ENCODE measurements at places on chromosomes 16 and 17. TPM values are rescaled to one million over a fixed set of nuclear protein-coding genes. Genes with fewer than 3 reads are reported as not detected.
A peak's percentile ranks its signal among the peaks of the same experiment; 100 is the strongest.

Gene SLC43A2
- 18.0 TPM for total RNA-seq

DNA sequence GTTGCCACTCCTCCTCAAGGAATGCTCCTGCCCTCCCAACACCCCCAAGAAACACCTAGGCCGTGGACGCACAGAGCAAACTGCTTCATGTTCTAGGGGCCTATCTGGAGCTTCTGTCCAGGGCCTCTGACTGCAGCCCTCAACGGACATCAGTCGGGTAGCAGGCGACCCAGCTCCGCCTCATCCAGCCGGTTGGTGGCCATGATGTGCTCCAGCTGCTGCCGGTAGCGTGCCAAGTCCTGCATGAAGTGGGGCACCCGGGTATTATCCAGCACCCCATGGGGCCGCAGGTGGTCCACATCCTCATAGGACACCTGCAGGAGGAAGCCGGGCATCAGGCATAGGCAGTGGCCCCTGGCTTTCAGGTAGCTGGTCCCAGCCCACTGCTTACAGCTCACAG lies 6.3 kb downstream of the NOL3 start:
- DNase-seq = no peak

GRCh38 chr17:43006639-43007551 lies at the start of gene IFI35:
IFI35 (plus strand) TSS chr17:43006784; CDS start chr17:43006948, 164 bp downstream.
- DNase-seq = peak; percentile 74

GRCh38 chr17:8829036-8829941 lies 30.1 kb upstream of the MFSD6L start:
- no peak for DNase-seq

DNA sequence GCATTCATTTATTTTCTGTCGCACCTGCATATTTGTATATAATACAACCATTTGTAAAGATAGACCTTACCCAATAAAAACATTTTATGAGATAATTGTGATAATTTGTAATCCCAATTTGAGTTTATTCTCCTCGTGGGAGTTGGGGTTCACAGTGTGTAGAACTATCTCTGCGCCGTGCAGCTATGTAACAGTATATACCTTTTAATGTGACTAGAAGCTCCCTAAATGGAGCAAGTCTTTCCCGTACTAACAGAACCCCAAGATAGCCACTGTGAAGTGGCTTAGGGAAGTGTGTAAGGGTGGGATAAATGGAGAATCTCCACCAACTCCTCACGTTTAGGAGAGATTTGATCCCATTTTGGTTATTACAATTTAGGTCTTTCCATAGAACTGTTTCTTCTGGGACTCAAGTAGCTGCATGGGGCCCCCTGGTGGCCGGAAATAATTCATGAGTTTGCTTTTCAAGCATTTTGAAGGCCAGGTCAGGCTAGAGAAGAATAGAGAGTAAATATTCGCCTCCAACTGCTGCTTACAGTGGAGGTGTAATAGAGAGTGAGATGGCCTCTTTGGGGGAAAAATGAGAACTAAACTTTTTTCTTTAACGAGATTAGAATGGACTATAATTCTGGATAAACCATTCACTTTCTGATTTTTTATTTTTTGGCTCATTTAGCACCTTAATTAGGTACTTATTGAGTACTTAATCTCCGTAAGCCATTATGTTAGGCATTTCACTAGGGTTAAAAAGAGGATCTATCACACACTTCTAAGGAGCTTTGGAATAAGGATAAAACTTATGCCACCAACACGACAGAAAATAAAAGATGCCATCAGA lies 4.5 kb downstream of the TMEM100 start:
- peak; percentile 30 for DNase-seq

GRCh38 chr16:84965428-84966415 lies 45.6 kb downstream of the ZDHHC7 start:
- no peak for DNase-seq

Gene DNAI2
- not detected for total RNA-seq

GRCh38 chr17:2982854-2983253 lies 80.6 kb downstream of the OR1D5 start:
- DNase-seq = peak; percentile 61

GRCh38 chr17:78038748-78039288 lies 80.3 kb downstream of the TNRC6C start:
- no peak for DNase-seq

GRCh38 chr16:59060207-59060606 lies 326.1 kb upstream of the GOT2 start:
- peak; percentile 95 for DNase-seq

DNA sequence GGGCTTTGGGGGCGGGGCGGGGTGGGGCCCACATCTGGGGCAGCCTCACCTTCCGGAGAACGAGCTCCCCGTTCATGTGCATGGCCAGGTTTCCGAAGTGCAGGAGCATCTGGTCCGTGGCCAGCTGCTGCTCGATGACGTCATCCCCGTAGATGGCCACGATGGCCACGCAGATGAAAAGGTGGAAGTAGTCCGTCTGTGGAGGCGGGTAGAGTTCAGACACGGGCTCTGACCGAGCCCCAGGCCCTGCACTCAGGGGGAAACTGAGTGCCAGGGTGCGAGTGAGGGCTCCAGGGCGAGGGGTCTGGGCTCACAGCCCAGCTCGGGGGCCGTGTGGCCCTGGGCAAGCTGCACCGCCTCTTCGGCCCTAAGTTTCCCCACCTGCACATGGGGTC lies 93.7 kb downstream of the TBC1D16 start:
- no peak for DNase-seq

GRCh38 chr17:57761887-57762286 lies 16.8 kb upstream of the CCDC182 start:
- DNase-seq = no peak

GRCh38 chr17:60231234-60231633 lies 81.5 kb downstream of the CA4 start:
- DNase-seq = no peak

DNA sequence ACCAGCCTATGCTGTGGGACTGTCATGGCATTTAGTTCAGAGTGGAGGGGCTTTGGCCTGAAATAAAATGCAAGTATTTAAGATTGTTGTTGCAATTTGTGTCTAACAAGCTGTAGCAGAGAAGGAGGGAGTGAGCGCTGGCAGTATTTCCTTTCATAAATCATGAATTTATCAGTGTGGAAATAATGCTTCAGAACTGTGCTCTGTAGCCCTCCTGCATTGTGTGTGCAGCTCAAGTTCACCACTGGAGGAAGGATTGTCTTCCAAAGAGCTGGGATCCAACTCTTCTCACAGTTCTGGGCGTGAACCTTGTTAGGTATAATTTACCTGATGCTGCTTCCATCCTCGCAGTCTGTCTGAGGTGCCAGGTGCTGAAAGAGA lies 15.1 kb downstream of the SNX11 start:
- DNase-seq = no peak

GRCh38 chr17:42541041-42541833 lies 5.2 kb downstream of the NAGLU start:
- DNase-seq = no peak

Gene CETP
- not detected for total RNA-seq

DNA sequence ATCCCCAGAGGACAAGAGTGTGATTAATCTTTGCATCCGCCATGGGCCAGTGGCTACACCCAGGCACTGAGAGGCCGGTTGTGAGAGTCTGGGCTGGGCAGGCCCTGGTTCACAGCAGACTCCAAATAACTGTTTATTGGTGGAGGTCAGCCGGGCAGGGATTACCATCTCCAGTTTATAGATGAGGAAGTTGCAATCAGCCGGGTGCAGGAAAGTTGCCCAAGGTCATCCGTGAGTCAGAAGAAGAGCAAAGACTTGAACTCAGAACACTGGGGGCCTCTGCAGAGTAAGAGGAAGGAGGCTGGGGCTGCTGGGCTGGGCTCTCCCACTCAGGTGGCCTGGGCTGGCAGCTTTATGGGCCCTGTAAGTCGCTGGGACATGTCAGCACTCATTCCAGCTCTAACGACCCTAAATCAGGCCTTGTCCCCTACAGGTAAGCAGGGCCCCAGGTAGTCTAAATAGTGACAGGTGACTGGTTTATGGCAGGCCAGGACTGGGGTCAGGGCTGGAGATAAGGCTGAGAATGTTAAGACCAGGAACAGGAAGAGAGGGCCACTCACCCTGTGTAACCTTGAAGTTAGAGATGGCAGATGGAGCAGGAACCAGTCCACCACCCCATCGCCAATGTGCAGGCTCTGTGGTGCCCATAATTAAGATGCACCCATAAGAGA lies 2.1 kb upstream of the CA4 start:
- DNase-seq = no peak

- peak; percentile 23 for DNase-seq
Observed at GRCh38 chr16:84356591-84357116, 11.7 kb upstream of the ATP2C2 start.

GRCh38 chr16:12323007-12323758 lies 346.6 kb downstream of the SNX29 start:
- DNase-seq = no peak

Gene PRR15L
- not detected for total RNA-seq

Measured in astrocyte (in vitro differentiated cells and primary cell).